ENCODE measurements at places on chromosomes 1 and 21. TPM values are rescaled to one million over a fixed set of nuclear protein-coding genes. Genes with fewer than 3 reads are reported as not detected.

FCAMR gene
- not detected for total RNA-seq

ATAD3A gene
- 15.3 TPM for total RNA-seq

FAM72C gene
- 0.72 TPM for total RNA-seq

NBPF19 gene
- total RNA-seq = 6.3 TPM

MNDA gene
- not detected for total RNA-seq

ARL8A gene
- 18.8 TPM for total RNA-seq

CFHR1 gene
- not detected for total RNA-seq

TTC22 gene
- not detected for total RNA-seq

ADCY10 gene
- total RNA-seq = 1.2 TPM

AMY1B gene
- not detected for total RNA-seq

FYB2 gene
- total RNA-seq = not detected

INSRR gene
- total RNA-seq = not detected

LCE3D gene
- total RNA-seq = not detected

RNU1-2 gene
- total RNA-seq = under 0.01 TPM

TACSTD2 gene
- 9.7 TPM for total RNA-seq

LEPROT gene
- total RNA-seq = 44.6 TPM

GBP4 gene
- not detected for total RNA-seq
